ENCODE measurements at places on chromosomes 6 and 20. TPM values are rescaled to one million over a fixed set of nuclear protein-coding genes. Genes with fewer than 3 reads are reported as not detected.

KIF13A gene
- 68.6 TPM for total RNA-seq

SLC22A3 gene
- 6.1 TPM for total RNA-seq

LEMD2 gene
- total RNA-seq = 49.7 TPM

PPARD gene
- 9.4 TPM for total RNA-seq

CD93 gene
- total RNA-seq = 47.2 TPM

CFB gene
- 14.6 TPM for total RNA-seq

HLA-DQA2 gene
- not detected for total RNA-seq

RBM24 gene
- total RNA-seq = 56.3 TPM

BTN1A1 gene
- total RNA-seq = not detected

SASH1 gene
- 103 TPM for total RNA-seq

C20orf141 gene
- total RNA-seq = not detected

SS18L1 gene
- total RNA-seq = 35.3 TPM

PAK5 gene
- 12.2 TPM for total RNA-seq

HTR1B gene
- 4.7 TPM for total RNA-seq

SLC4A11 gene
- total RNA-seq = 1.8 TPM

SYTL3 gene
- total RNA-seq = 3.2 TPM

EPHA7 gene
- 39.6 TPM for total RNA-seq

SEMG1 gene
- total RNA-seq = not detected

ZBTB46 gene
- total RNA-seq = 12.1 TPM

BPIFB4 gene
- 0.22 TPM for total RNA-seq

TNNC2 gene
- 93.6 TPM for total RNA-seq

B3GALT4 gene
- 6.3 TPM for total RNA-seq

C6orf47 gene
- total RNA-seq = 19.6 TPM

DNAH8 gene
- 0.27 TPM for total RNA-seq

POM121L2 gene
- total RNA-seq = not detected

XPO5 gene
- 31.7 TPM for total RNA-seq

CDSN gene
- not detected for total RNA-seq

SH3BGRL2 gene
- total RNA-seq = 71.2 TPM

Measured in camera-type eye (tissue), 1 donor.